ENCODE measurements at places on chromosomes 7 and 10.

DNA sequence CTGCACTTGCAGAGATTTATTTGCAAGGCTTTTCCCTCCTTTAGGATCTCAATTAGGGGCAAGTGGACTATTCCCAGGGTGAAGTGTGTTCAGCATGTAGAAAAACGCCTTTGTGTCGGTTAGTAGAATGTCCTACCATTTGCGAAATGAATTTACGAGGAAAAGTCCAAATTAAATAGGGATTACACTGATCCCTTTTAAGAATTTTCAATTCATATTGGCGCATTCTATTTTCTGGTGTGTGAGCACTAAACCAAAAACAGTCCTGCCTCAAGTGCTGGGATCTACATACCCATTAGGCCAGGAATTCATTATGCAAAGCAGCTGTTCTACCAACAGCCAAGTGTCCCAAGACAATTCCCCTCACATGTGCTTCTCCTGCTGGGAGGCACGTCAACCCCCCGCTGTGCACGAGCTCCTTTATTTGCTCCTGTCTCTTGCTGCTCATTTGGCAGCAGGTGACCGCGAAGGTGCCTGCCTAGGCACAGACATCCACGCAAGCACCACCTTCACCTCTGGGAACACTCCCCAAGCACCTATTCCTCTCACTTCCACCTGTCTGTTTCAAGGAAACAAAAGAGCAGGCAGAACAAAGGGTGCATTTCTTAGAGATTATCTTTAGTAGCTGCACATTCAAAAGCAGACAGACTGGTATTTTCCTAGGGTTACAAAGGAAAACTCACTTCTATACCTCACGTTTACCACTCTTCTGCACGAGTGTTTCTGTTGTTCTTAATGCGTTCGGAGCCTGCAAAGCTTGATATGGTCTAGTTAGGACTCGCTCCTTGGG, 134.6 kb upstream of the FGFR2 start:
- DNase-seq: no peak

DNA sequence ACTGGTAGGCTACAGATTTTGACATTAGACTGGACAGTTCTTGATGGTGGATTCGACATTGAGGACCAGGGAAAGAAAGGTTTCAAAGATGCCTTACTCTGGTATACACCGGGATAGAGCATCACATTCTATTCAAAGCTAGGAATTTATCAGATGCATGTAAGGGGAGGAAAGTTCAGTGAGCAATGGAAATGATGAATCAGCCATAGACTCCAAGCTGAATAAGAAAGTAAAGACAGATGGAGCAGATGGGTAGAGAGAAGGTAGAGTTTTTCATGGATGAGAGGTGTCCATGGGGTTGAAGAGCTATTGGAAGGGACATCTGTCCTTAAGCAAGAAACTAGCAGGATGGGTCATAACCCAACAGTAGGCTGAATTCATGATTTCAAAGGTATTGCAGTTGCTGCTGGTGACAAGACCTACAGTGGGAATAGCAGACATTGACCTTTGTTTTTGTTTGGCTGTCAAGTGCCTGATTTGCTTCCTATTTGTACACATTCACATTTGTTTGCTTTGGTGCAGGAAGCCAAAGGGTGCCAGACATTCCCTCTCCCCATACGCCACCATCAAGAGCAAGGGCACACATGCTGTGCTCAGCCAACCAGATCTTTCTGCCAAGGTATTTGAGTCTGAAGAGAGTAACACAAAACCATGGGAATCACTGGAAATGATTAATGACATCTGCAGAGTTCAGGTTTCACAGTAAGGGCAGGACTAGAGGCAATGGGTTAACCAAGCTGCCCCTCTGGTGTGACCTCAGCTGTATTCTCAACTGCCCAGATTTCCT, 8.6 kb upstream of the CACUL1 start:
- no peak for DNase-seq

GRCh38 chr7:100467638-100468373, 3.7 kb upstream of the SPACDR start:
- no peak for DNase-seq

DNA sequence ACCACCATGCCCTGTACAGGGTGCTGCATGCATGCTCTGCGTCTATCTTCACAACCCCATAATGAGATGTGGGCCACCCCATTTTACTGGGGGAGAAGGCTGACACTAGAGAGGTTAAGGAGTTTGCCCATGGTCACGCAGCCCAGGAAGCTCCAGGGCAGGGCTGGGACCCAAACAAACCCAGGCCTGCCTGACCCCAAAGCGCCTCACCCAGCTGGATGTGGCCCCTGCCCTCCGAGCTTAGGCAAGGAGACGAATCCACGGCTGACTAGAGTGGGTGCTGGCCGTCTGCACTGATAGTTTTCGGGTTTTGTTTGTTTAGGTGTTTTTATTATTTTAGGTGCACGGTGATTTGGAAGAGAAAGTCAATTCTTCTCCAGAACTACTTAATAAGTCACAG, 65.7 kb downstream of the CHST15 start:
- DNase-seq: no peak

- no peak for DNase-seq
These were observed 46.2 kb downstream of the DAGLB start for GRCh38 chr7:6401536-6401935.

DNA sequence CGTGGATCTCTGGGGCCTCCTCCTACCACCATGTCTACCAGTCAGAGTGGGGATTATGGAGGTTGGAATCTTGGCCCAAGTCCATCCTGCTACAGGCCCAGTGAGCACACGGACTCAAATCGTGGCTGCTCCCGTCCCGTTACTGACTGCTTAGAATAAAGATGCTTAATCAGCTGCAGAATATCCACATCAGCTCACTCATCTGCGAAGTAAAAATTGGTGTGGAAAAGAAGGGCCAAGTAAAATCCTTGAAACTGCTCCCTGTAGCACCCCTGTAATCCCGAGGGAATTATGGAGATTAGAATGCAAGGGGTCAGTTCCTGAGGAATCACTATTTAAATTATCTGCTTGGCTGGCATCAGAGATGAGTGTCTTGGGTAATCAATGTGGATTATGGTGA, 13.0 kb upstream of the HTR5A start:
- DNase-seq: no peak

DNA sequence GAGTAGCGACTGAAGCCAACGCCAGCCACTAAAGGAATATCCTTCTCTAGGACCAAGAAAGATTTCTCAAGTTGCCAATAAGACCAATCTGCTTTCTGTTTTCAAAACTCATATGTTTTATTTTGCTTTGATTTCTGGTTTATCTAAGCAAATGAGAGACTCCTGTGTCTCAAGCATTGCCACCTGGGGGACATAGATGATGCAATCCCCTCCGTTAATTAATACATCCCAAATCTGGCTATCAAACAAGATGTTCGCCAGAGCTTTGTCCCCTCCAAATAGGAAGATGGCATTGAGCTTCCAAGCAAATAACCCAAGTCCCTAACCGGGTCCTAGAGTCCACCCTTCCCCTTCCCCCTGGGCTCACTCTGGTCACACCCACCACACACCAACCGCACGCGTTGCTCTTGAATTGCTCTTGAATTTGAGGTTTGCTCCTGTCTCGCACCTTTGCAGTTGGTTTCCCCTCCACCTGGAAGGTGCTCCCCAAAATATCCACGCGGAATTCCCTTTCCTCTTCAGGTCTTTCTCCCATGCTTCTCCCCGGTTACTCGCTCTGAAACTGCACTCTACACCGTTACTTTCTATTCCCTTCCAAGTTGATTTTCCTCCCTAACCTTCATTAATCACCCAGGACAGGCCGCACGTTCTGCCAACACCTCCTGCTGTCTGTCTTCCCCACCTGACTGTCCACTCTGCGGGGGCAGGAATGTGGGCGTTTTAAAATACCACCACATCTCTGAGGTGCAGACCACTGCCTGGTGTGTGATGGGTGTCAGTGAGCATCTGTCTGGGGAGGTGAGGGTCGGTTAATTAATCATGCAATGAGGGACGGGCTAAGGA, 64.1 kb upstream of the RNF32 start:
- no peak for DNase-seq

- DNase-seq: no peak
These were observed 56.9 kb downstream of the HIBADH start for GRCh38 chr7:27605689-27606269.

- no peak for DNase-seq
These were observed 316.7 kb downstream of the FGFR2 start for GRCh38 chr10:121281576-121281975.

GRCh38 chr10:15385552-15386455, 14.7 kb upstream of the FAM171A1 start:
- no peak for DNase-seq

DNA sequence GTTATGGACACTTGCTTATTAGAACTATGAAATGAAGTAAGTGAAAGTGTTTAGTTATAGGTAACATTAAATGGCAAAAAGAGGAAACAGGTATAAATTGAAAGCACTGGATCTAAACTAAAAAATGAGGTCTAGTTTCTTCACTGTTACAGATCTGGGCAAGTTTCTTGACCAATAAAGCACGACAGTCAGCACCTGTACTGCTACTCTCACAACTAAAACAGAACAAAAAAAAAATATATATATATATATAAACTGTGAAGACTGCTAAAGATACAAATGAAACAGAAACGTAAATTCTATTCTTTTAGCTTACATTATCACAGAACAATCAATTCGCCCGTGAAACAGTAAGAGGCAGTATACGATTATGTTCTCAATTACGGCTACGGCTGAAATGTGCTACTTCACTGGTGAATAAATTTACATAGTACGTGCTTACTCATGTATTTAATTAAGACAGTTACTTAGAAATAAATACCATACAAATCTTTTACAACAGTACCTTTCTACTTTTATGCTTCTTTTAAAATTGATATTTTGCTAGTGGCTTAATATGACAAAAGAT, 4.2 kb downstream of the AHR start:
- no peak for DNase-seq

DNA sequence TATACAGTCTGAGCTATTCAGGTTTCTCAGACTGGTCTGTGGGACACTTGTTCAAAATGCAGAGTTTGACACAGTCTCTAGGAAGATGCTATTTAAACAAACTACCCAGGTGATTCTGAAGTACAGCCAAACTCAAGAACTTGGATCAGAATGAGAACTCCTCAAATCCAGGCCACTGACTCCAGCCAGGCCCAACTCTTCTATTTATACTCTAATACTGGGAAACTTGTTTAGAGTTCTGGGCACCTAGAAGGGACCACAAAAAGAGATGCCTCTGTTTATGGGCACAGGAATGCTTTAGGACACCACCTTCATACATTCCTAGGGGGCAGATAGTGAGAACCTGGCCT, 40.1 kb upstream of the ADD3 start:
- DNase-seq: no peak

GRCh38 chr7:151089893-151090730, 3.8 kb downstream of the AGAP3 start:
- no peak for DNase-seq

GRCh38 chr7:93115796-93116195, 2.0 kb downstream of the SAMD9 start:
- no peak for DNase-seq

DNA sequence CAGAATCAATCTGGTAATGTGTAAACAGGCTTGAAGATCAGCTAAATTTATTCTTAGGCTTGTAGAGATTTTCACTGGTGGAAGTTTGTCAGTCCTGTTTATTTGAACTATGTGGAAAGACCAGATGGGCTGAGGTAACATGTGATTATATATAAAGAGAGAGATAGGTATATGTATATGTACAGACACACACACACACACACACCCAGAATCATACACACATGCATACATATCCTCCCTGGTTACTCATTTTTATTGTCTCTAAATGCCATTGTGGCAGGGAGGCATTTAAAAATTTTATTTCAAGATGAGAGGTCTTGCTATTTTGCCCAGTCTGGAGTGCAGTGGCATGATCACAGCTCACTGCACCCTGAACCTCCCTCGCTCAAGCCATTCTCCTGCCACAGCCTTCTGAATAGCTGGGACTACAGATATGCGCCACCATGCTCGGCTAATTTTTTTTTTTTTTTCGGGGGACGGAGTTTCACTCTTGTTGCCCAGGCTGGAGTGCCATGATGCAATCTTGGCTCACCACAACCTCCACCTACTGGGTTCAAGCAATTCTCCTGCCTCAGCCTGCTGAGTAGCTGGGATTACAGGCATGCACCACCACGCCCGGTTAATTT, 78.1 kb upstream of the CYTH3 start:
- no peak for DNase-seq

DNA sequence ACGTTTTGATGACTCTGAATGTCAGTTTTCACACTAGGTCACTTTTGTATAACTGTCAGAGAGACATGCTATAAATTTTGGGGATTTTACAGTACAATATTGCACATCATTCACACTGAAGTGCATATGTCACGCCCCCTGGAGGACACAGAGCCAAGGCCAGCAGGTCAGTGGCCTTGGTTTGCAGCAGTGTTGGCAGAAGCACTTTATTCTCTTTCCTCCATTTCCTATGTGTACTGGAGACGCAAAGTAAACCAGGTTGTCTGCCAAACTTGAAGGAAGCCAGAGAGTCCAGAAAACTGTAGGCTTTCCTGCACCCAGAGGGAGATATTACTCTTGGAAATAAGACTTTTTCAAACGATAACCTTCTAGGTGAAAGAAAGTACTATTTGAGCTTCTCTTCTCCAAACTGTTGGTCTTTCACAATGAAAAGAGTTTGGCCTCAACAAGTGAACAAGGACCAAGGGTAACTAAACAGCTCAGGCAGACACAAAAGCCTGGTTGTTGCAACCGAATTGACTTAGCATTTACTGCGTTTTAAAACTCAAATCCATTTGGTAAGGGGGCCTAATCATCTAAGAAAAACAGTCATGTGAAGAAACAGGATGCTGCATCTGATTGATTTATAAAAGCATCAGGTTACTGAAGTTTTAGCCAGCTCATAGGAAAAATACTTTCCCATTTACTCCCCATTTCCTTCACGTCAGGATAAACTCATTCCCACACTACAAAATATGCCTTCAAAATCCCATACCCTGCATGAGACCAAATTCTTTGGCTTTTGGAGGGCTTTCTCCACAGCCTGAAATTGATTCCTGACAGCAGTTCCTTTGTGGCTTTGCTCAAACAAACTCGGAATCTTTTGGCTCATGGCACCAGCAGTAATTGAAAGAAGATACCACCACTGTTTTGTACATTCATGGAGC, 83.0 kb upstream of the SEC61G start:
- DNase-seq: no peak

DNA sequence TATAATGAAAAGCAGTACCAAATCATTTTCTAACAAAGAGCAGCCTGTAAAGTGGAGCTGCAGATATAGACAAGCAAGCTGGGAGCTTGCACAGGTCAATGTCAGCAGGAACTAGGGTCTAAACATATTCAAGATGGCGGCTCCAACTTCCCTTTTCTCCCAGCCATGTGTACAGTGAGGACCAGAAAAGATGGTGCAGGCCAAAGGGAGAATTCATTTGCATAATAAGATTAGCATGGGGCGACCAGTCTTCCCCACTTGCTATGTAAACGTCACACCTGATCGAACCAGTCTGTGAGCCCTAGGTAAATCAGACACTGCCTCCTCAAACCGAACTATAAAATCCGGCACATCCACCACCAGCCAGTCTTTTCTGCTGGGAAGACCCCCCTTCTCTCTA, 4.4 kb upstream of the RAPGEF5 start:
- no peak for DNase-seq

GRCh38 chr10:50517626-50518025, 106.1 kb downstream of the SGMS1 start:
- no peak for DNase-seq

Data from activated T-helper 9 cell treated with anti-CD3 and anti-CD28 coated beads, Interleukin-2, amount 50 U/mL, for 16 hours (primary cell).